GM18507 (cell line): ENCODE measurements at places on chromosomes 7 and 10.

- no peak for DNase-seq
These were observed 169.9 kb upstream of the ADO start for GRCh38 chr10:62634576-62634975.

- DNase-seq: no peak
These were observed 43.9 kb upstream of the GPAM start for GRCh38 chr10:112227331-112227987.

GRCh38 chr7:30556840-30557239 is 37.8 kb upstream of the GARS1 start:
- no peak for DNase-seq

DNA sequence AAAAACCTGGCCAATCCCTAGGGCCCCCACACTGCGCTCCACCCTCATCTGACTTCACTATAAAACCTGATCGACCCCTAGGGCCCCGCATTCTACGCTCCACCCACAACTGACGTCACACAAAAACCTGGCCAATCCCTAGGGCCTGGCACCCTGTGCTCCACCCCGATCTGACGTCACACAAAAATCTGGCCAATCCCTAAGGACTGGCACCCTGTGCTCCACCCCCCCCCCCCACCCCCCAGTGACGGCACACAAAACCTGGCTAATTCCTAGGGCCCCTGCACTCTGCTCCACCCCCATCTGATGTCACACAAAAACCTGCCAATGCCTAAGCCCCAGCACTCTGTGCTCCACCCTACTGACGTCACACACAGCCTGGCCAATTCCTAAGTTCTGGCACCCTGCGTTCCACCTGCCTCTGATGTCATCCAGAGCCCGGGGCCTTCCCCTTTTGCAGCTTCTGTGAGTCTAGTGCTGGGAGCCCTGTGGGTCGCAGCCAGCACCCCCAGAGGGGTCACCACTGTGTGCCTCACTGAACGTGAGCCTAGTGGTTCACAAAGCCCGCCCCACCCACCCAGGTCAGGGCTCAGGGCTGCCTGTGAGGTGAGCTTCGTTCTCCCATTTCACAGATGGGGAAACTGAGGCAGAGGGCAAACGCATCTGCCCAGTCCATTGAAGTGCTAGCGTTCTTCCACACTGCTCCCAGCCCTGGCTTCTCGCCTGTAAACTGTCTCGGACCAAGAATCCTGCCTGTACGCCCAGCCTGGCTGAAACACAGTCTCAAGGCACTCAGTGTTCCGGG is 40.6 kb downstream of the MICALL2 start:
- DNase-seq: no peak

- DNase-seq: no peak
These were observed 361.8 kb downstream of the MAGI2 start for GRCh38 chr7:79091661-79092060.

GRCh38 chr10:78852466-78853240 is 216.1 kb upstream of the ZMIZ1 start:
- no peak for DNase-seq
